ENCODE measurements at places on chromosomes 7 and 10. TPM values are rescaled to one million over a fixed set of nuclear protein-coding genes. Genes with fewer than 3 reads are reported as not detected.

The GTF2I gene
- polyA plus RNA-seq, result 13.5 TPM

DNA sequence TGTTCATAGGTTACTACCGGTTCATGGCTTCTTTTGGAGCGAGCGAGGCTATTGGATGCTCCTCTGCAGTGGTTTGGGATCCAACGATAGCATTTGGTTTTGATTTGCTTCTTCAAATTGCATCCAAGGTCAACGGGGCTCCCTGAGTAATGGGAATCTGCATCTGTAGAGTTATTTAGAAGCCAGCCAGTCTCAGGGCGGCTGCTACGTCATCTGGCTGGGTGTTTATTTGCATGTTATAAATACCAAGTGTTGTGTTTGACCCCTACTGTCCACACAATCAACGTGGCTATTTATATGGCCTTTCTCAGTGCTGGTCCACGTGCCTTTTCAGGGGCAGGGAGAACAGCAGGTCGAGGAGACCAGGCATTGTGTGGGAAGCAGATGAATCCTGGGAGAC, 137.7 kb downstream of the PRPF18 start:
- no peak for DNase-seq

The LDB3 gene
- 0.30 TPM for polyA plus RNA-seq

DNA sequence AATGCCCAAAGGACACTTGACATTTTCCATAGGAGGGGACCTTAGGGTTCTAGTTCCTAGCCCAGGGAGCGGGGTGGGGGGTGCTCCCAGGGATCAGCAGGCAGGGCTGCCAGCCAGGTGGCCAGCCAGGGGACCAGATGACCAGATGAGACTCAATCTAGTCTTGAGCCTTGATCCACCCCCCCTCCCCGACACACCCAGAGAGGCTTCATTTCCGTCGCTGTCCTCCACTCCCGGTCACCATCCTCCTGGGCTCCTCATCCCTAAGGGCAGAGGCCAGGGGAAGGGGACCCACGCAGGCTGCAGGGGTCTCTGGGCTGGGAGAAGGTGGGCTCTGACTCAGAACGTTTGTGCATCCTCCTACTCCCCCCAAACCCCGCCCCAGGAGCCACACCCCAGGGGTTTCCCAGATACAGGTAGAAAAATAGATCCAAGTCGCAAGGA, 1.0 kb downstream of the STX1A start:
- no peak for DNase-seq

DNA sequence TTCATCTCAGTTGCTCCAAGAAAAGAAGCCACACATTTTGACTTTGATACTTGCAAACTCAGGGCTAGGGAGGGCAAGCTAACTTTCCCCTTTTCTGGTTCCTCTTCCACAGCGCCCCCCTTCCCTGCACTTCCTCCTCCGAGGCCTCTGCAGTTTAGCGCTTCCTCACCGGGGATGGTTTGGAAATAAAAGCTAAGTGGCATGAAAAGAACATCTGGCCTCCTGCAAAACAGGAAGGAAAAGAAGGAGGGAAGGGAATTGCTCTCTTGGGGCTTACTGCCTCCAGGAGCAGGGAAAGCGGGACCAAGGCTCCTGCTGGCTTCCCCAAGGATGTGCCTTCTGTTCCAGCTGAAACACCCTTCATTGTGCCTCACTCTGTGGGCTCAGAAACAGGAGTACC, 42.3 kb downstream of the PRKCQ start:
- no peak for DNase-seq

- no peak for DNase-seq
Observed at GRCh38 chr10:52106899-52107298, 207.2 kb upstream of the DKK1 start.

The SLC16A9 gene
- 4.3 TPM for polyA plus RNA-seq

The SRI gene
- 60.1 TPM for polyA plus RNA-seq

DNA sequence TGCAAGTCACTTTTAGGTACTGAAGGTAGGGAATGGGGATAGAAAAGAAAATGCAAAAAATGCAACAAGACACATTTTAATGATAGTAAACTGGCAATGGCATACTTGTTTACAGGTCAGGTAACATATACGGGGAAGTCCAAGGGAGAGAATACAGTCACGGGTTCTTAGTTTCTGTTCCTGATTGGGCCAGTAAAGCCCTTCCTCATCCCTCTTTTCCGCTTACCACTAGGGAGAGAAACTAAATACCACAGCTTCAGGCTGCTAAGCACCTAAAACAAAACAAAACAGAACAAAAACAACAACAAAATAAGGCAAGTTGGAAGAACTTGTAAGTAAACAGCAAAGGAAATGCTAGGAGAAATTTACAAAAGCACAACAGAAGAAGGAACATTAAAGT, 65.2 kb upstream of the OGDHL start:
- no peak for DNase-seq

The RBM20 gene
- 0.04 TPM for polyA plus RNA-seq

The INSYN2A gene
- 0.32 TPM for polyA plus RNA-seq

The YAE1 gene
- polyA plus RNA-seq, result 21.8 TPM

DNA sequence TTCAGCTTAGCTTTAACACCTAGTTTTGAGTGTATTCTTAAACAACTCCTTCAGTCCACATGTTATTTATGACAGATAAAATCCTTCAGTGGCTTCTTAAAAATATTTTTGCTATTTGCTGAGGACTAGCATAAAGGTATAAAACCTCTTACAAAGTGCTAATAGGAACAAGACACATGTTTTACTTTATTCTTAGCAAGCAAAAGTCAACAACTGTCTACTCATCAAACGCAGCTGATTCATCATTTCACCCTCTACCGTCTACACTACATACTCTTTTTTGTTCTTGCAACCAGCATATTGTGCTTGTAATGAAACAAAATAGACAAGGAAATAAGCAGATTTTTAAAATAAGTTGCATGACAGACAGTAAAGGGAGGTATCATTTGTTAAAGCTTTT, 319.7 kb downstream of the SNX13 start:
- no peak for DNase-seq

The ERVW-1 gene
- not detected for polyA plus RNA-seq

Data from spleen (tissue), 13 donors.